Fibroblast of skin of right quadriceps (primary cell): ENCODE measurements at places on chromosomes 6 and 20.
A peak's percentile ranks its signal among the peaks of the same experiment; 100 is the strongest.

DNA sequence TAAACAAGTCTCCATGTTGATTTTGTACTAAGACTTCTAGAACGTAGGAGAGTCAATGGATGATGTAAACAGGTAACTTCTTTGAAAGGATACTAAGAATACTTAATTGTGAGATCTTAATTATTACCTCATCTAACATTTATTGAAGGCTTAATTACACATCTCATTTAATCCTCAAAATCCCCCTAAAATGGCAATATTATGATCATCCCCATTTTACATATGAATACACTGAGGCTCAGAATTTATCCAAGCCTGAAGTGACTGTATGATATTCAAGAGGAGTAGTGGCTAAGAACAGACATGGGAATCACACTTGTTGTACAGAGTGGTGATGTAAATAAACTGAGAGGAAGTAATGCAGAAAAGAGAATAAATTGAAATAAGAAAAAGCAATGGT is 22.9 kb downstream of the NOL7 start:
- no peak for DNase-seq

GRCh38 chr6:27752038-27752885 is 159.9 kb downstream of the OR2B2 start:
- DNase-seq = peak; percentile 81

GRCh38 chr6:53240761-53241160 is 92.1 kb upstream of the GCM1 start:
- no peak for DNase-seq

GRCh38 chr6:124928851-124929250 is 33.4 kb upstream of the RNF217 start:
- DNase-seq = no peak
